GM18507 (cell line): ENCODE measurements at places on chromosomes 7 and 10.
A peak's percentile ranks its signal among the peaks of the same experiment; 100 is the strongest.

DNA sequence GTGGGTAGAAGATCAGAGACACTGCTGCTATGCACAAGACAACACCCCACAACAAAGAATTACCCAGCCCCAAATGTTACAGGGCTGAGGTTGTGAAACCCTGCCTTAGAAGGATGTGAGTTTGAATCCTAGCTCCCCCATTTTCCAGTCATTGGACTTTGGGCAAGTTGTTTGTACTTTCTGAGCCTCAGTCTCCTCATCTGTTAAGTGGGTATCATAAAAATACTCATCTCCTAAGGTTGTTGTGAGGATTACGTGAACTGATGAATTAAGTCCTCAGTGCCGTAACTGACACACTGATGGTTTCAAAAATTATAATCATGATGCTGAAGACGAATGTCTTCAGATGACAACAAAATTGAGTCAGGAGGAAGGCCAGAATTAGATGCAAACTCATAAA lies 30.3 kb downstream of the RHOBTB1 start:
- DNase-seq: no peak

GRCh38 chr7:98724591-98724990 lies 107.5 kb downstream of the NPTX2 start:
- no peak for DNase-seq

GRCh38 chr10:71242622-71243009 lies 30.2 kb downstream of the UNC5B start:
- no peak for DNase-seq

DNA sequence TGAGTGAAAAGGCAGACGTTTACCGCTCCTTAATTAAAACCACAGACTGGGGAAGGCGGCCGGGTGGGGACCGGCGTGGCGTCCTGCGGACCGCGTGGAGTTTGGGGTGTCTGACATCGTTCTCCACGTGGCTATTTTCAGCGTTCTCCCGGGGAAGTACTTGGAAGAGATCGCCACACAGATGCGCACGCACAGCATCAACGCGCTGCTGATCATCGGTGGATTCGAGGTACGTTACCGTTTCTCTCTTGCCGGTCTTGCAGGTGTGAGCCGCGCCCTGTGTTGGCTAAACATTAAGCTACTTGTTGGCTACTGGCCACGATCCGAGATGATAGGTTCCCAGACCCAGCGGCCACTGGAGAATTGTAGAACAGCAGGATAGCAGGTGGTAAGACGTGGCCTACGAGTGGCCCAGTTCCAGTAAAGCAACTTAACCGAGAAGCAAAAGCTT lies 51.3 kb downstream of the PFKP start:
- no peak for DNase-seq

DNA sequence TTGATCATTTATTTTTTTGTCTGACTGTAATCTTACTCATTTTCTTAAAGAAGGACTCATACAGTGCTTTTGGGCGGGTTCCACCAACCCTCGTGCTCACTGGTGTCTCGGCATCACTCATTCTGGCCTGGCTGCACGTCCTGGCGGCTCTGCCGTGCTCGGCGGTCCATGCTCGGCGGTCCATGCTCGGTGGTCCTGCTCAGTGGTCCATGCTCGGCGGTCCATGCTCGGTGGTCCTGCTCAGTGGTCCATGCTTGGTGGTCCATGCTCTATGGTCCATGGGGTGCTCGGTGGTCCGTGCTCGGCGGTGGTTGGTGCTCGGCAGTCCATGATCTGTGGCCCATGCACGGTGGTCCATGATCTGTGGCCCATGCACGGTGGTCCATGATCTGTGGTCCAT lies 72.5 kb downstream of the WDR37 start:
- DNase-seq: no peak

GRCh38 chr7:18905316-18905943 lies 212.0 kb downstream of the TWIST1 start:
- DNase-seq: no peak

DNA sequence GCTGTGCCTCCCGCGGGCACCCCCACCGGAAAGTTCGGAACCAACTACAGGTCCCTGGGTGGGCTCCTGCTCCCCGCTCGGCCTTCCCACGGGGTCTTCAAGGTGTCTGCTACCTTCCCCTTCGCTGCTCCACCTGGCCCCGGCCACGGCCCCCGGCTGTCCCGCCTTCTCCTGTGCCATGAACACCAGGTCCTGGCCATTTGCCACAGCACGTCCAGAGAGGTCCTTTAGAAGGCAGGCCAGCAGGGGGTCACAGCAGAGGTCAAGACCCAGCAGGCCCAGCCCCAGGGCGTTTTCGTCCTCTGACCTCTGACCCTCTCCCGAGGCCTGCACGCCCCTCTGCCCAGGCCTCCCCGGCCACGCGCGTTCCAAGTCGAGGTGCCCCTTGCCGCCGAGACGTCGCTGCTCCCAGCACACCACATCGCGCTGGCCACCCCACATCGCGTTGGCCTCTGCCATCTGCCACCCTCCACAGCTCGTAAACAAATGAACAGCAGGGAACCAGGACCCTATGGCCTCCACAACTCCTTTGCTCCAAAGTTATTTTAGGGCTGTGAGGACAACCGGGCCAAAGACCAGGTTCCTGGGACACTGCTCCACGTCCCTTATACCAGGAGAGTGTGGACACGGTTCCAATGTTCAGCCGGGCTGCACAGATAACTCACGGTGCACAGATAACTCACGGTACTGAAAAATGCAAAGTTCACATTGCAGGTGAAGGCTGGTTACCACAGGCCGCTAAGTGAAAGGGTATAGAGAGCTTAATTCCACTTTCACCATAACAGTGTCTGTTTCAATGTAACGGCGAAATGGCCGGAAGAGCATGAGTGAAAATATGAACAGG lies 74.3 kb downstream of the CFAP46 start:
- DNase-seq: no peak

DNA sequence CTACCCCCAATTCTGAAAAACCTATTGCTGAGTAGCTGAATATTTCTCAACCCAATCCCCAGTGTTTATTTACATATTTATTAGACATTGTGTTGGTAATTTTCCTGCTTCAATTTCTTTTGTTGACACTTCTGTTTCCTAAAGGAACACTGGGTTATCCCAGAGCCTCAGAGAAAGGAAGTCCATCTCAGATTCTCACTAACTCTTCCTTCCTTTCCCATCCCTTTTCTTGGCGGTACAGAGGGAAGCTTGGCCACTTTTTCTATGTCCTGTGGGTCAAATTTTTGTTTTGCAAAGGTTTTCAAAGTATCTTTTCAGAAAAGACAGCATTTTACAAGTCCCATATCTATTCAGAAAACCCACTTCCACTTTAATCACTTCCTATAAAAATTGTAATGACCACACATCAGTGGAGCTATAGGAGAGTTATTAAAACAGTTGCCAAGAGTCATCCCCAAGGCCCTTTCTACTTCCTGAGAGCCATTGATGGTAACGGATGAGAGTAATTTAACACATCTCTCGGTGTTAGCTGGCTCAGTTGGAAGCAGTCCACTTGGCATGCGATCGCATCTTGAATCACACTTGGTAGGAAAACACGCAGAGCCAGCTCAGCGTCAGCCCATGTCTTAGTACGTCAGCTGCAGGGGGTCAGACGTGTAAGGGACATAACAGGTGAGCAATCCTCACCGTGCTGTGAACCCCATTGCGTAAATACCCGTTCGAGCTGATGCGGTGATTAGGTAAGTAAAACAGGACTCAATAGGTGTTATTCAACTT lies 231.1 kb upstream of the ADARB2 start:
- no peak for DNase-seq

DNA sequence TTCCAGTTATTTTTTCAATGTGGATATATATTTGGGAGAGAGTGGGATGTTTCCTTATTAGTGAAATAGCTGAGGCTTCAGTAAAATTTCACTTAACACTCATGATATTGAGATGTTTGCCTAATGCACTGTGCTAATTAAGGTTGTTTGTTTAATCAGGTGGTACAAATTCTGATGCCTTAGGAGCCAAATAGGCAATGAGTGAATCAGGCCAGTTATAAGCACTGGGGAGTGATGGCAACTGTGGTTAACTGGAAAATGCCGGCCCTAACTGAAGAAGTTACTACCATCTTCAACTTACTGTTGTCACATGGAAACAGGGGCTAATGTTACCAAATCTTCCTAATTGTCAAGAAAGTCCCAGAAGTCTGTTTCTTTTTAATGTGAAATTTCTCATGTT lies 32.0 kb downstream of the VCL start:
- DNase-seq: no peak

GRCh38 chr7:28558236-28558635 lies 145.9 kb downstream of the CREB5 start:
- DNase-seq: no peak

GRCh38 chr10:82942286-82943099 lies 1067.5 kb downstream of the NRG3 start:
- DNase-seq: no peak

GRCh38 chr7:28130277-28130676 lies 50.3 kb downstream of the JAZF1 start:
- no peak for DNase-seq

GRCh38 chr10:278707-279106 lies 143.5 kb downstream of the ZMYND11 start:
- DNase-seq: no peak

DNA sequence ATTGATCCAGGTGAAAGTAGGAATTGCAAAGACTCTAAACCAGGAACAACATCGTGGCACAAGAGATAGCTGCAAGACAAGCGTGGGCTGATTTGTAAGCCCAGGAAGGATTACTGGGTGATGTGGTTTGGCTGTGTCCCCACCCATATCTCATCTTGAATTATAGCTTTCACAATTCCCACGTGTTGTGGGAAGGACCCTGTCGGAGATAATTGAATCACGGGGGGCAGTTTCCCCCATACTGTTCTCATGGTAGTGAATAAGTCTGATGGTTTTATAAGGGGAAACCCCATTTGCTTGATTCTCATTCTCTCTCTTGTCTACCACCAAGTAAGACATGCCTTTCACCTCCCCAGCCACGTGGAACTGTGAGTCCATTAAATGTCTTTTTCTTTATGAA lies 59.5 kb downstream of the ST8SIA6 start:
- DNase-seq: no peak

DNA sequence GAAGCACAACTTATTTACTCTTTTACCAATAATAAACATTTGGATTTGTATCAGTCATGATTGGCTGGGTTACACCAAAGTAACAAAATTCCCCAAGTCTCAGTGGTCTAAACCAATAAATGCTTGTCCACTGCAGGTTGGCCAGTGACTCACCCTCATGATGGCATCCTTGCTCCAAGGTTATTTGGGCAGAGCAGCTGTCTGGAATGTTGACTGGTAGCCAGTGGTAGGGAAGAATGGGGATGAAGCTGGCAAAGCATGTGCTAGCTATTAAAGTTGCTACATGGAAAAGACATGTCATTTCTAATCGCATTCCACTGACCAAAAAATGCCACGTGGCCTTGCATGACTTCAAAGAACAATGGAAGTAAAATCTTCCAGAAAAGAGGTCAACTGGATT lies 1168.7 kb upstream of the CELF2 start:
- no peak for DNase-seq

DNA sequence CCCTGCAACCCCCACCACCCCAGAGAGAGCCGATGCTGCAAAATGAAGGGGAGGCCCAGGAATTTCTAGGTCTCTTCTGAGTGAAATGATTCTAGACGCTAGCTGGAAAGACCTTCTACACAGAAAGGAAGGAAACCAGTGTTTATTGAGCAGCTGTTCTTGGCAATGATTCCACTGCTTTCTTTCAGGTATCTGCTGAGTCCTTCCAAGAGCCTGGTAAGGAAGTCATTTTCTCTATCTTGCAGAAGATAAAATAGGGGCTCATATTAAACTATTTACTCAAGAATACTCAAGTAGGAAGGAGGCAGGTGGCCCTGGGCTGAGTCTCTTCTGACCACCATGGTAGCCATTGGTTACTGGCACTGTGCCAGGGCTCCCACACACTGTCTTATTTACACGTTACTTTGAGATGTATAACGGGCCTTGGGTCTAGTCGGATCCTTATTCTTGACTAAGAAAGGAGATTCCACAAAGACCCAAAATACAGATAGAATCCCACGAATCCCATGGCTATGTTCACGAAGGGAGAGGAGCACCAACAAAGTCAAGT lies 112.1 kb downstream of the GALNT11 start:
- no peak for DNase-seq

DNA sequence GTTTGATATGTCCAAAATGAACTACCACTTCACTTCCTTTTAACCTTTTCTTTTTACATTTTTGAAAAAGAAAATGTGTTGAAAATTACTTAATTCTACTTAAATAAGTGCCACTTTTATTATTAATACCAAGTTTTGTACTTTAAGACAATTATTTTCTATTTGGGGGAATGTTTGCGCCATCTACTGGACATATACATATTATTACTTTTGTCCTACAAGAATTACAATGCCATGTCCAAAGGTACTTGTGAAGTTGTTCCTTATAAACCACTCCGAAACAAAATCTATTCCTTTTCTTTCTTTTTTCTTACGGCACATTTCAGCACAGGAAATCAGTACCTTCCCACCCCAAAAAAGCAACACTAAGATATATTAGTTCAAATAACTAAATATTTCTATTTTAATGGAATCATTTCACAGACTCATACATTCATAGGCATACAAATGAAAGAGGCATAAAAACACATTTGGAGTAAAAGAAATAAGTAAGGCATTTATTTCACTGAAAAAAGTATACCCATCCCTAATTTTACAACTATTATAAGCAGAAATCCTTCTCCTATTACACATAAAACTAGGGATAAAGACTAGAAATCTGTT lies 169.9 kb downstream of the RNF133 start:
- no peak for DNase-seq

- DNase-seq: peak; percentile 17
Measured at GRCh38 chr7:138125598-138126111, 49.4 kb downstream of the AKR1D1 start.

DNA sequence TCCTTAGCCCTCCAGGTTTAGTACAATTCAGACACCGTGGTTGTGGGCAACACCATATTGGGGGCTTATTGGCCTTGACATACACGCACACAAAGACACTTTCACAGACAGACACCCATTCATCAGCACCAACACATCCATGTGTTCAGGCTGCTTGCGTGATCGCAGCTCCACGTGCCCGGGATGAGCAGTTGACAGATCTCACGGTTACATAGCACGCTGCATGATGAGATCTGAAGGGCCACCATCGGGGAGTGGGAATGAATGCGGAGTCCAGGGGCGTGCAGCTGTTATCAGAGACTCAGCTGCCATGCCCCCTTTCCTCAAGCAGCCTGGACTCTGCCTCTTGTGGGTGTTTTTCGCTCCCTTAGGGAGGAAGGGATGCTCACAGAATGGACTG lies 285.2 kb downstream of the USP6NL start:
- no peak for DNase-seq

GRCh38 chr10:19817231-19817933 lies 1.1 kb downstream of the PLXDC2 start:
- no peak for DNase-seq

- no peak for DNase-seq
Measured at GRCh38 chr10:44913350-44914081, 2.4 kb downstream of the TMEM72 start.

DNA sequence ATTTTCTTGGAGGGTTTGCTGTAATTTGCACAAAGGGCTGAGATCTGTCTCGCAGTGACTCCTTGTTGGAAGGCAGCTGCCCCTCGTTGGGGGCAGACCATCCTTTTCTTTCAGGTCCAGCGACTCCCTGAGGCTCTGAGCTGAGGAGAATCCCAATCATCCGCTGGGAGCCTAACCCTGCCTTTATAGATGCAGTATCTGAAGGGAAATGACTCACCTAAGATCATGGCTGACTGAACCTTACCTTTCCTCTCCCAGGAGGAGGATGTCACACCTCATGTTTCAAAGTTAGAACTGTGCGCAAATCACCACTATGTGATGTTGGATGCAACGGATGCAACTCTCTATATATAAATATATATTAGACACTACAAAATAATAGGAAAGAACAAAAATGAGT lies 36.4 kb upstream of the MXI1 start:
- DNase-seq: no peak
